Tibial nerve (tissue), 4 donors: ENCODE measurements at places on chromosomes 16 and 17.
A peak's percentile ranks its signal among the peaks of the same experiment; 100 is the strongest.

DNA sequence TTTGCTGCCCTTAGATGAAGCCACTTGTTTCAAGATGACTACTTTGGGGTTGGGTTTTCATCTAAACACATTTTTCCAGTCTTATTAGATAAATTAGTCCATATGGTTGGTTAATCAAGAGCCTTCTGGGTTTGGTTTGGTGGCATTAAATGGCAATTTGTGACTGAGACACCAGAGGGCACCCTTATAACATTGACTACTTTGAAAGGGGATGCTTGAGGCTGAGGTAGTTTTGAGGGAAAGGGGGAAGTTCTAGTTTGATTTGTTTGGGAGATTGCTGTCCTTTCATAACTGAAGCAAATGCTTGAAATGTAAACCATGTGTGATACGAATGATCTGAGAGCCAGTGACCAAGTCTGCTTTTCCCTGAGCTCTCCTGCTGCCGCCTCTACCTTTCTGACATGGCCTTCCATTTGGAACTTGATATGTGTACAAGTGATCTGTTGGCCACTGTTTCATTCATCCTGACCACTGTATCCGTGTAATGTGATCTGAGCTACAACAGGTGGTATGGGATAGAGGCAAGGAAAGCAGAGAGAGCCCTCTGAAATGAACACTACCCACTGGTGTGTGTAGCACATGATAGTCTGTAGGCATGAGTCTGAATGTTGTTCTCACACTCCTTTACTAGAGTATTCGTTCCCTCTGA lies 5.8 kb upstream of the RARA start:
- peak; percentile 93 for DNase-seq

DNA sequence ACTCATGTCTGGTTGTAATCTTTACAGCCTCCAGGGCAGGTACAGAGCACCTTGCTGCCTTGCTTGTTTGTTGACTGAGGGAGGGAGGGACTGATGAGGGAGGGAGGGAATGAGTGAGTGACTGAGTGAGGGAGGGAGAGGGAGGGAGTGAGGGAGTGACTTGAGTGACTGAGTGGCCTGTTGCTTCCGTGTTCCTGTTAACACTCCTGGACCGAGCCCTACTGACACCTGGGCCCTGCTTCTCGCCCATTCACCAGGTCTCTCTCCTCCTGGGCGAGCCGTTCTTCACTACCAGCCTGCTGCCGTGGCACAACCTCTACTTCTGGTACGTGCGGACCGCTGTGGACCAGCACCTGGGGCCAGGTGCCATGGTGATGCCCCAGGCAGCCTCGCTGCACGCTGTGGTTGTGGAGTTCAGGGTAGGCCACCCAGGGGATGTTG lies 41.2 kb downstream of the PRMT7 start:
- DNase-seq, result no peak

DNA sequence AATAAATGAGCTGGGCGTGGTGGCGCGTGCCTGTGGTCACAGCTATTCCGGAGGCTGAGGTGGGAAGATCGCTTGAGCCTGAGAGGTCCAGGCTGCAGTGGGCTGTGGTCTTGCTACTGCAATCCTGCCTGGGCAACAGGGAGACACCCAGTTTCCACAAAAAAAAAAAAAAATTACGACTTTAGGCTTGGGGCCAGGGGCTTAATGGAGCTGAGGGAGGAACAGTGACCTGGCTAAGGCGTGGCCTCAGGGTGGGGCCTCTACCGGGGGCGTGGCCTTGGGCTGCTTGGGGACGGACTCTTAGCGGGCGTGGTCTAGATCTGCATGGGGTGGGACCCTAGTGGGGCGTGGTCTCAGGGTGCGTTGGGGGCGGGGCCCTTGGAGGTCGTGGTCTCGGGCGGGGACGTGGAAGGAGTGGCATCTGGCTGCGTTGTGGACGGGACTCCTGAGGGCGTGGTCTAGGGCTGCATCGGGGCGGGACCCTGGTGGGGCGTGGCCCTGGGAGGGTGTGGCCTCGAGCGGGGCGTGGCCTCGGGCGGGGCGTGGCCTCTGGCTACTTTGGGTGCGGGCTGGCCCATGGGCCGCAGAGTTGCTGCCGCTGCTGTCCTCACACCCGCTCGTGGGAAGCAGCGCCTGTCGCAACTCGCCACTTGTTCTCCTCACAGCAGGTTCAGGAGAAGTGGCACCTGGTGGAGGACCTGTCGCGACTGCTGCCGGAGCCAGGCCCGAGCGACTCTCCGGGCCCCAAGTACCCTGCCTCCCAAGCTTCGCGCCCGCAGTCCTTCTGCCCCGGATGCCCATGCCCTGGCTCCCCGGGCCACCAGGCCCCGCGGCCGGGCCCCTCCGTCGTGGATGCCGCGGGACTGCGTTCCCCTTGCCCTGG lies 5.8 kb upstream of the C17orf99 start:
- DNase-seq, result peak; percentile 88

- no peak for DNase-seq
Observed at GRCh38 chr17:21094298-21094704, 32.5 kb upstream of the DHRS7B start.

GRCh38 chr16:63625126-63625525 lies 1496.7 kb downstream of the CDH11 start:
- no peak for DNase-seq

GRCh38 chr16:53457670-53458069 lies 23.4 kb downstream of the RBL2 start:
- no peak for DNase-seq

DNA sequence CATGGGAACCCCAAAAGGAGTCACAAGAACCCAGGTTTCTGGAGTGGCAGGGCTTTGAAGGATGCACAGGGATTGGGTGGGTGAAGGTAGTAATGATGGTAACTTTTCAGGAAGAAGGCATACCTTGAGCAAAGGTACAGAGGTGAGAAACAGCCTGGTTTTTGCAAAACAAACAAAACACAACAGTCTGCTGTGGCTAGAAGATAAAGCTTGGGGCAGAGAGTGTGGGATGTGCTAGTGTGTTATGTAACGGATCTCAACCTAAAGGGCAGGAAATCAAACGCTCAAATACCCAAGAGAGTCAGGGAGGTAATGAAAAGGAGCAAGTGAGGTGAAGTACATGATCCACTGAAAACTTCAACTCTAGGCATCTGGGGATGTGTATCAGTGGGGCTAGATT lies 4.6 kb downstream of the PTGES3L start:
- no peak for DNase-seq

DNA sequence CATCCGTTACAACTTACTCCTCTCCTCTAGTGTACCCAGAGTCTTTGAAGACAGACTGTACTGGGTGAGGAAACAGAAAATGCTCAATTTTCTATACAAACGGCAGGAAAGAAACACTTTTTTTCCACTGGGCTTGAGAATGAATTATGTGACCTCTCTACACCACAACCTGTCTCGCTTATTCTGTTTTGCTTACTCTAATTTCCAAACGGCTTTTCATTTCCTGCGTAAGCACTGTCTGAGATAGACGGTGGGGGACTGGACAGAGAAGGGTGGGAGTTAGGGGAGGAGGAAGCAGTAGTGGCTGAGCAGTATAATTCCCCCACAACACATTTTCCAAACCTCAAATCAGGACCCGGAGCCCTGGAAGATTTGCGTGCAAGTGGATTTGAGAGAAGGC lies 191.4 kb upstream of the SDK2 start:
- no peak for DNase-seq

DNA sequence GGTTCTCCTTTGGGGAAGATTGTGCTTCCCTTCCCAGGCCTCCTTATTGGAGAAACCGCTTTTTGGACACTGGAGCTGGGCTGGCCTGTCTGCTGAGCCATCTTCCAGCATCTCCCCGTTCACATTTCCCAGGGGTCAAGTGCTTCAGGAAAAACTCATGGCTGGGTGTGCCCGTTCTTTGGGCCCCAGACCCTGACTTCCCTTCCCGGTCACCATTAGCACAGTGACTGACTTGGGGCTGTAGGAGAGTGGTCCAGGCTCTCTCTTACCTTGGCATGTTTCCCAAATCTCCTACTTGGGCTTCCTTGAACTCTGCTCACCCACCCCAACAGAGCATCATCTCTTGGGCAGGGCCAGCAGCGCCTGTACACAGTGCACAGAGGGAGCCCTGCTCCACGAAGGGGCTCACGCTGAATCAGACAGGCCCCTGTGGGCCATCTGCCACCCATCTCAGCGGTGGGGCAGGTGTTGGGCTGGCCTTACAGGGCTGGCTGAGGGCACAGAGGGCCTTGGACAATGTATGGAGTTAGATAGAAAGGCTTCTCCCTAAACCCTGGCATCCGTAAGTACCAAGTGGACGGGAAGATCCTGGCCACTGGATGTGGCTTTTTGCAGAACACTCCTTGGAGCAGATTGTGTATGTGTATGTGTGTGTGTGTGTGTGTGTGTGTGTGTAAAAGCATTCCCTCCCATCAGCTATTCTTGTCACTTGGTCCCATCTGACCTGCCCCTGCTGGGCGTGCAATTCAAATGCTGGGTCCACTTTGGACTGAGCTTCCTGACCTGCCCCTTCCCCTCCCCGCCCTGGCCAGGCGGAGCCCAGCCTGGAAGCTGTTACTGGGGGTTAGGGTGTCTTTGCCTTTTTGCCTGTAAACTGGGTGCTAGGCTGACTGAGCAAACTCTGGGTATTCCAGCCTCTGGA lies 24.9 kb upstream of the CDC42EP4 start:
- DNase-seq, result no peak

DNA sequence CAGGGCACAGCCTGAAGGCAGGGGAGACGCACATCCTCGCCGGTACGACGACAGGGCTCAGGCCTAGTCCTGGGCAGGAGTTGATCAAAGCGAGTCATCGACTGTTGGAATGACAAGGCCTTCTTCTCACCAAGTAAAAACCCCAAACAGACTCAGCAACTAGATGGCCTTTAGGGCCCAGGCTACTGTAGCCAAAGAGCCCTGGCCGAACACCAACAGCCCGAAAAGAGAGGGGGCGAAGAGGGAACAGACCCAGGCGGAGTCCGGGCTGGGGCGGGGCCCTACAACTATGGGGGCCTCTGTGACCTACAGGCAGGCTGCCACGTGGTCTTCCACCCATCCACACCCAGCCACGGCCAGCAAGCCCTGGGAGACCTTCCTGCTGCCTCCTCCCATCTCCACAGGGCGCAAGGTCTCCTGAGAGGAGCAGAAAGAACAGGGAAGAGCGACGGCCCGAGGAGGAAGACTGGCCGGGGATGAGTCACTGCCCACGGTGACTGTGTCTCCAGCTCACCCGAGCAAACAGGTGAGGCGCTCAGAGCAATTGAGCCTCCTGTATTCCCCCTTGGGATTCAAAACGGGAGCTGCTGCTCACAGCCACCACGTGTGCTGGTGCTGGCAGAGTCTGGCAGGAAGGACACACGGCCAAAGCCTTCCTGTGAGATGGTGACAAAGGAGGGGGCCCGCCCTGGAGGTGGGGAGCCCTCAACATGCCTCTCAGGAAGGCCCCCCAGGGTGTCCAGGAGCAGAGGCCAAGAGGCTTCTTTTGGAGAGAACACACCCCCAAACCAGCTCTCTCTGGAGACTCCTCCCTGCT lies 17.7 kb downstream of the SLC16A3 start:
- no peak for DNase-seq

DNA sequence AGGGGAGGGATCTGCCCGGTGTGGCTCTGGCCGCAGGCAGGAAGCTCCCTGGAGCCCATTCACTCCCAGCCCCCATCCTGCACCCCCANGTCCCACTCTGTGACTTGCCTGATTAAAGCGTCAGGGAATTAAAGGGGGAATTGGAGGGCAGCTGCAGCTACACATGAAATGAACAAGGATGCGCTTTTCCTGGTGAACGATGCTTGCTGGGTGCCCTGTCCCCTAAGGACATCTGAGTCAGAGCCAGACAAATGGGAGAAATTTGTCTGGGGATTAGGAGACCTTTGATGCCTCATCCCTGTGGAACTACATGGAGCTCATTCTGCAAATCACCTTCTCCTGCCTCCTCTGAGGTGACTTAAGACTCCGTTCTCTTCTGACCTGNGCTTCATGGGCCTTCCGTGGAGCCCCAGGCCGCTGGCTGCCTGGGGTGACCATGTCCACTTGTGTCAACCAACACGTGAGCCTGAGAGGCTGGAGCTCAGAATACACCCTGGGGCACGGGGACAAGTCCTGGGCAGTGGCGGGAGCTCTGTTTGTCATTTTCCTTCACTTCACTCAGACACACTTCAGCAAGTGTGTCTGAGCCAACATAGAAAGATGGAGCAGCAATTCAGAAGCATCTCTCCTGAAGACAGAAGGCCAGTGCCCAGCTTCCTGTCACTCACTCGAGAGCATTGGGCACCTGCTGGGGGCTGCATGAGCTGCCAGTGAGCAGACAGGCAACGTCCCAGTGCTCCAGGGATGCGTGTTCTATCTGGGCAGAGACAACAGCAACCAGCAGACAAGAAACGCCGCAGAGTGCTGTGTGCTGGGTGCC lies 54.1 kb downstream of the METRNL start:
- no peak for DNase-seq

DNA sequence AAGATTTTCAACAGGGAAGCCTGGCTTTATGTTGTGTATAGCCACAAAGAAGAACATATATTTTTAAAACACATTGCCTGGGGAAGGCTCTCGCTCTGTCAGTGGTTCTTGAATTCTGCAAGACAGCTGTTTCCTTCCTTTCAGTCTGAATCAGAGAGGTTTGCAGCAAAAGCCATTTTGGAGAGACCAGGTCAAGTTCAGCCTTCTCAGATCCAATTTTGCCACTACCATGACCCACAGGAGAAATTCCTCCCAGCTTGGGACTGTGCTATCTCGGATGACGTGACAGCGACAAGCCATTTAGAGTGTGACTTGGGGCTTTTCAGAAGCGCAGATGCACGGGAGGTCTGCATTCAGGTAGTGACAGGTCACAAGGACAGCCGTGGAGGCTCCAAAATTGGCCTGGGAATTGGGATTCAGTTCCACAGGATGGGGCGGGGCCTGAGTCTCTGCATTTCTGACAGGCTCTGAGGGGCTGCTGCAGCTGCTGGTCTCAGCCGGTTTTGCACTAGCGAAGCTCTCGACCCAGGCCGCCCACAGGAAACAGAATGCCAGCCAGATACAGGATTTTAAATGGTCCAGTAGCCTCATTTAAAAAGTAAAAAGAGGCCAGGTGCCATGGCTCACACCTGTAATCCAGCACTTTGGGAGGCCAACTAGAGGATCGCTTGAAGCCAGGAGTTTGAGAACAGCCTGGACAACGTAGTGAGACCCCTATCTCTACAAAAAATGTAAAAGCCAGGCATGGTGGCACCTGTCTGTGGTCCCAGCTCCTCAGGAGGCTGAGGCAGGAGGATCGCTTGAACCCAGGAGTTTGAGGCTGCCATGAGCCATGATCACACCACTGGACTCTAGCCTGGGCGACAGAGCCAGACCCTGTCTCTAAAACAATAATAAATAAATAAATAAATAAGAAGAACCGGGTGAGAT lies 196.6 kb upstream of the CIBAR2 start:
- DNase-seq, result no peak

DNA sequence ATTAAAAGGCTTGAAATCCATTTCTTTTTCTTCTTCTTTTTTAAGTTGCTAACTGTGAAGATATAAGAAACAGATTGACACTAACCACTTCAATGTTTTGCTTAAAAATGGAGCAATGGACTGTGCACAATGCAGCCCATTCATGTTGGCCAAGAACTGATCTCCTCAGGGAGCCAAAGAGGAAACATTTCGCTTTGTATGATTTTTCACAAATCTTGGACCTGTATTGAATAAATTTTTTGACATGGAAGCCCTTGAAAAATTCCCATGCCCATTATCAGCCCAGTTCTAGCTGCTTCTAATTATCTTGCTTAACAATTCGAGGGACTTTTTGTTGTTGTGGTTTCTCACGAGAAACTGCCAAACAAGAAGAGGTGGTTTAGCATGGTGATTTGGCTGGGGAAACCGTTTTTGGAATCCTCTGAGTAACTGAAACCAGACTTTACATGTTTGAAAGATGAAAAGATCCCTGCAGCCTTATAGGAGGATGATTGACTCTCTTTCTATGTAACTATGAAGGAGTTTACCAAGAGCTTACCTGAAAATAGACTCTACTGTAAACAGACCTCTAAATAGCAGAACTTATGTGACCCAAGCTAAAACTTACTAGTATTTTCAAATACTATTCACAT lies 1389.4 kb upstream of the GOT2 start:
- no peak for DNase-seq
